CD4-positive, CD25-positive, alpha-beta regulatory T cell (primary cell): ENCODE measurements at places on chromosomes 11 and 22. TPM values are rescaled to one million over a fixed set of nuclear protein-coding genes. Genes with fewer than 3 reads are reported as not detected.

AGBL2 gene
- polyA plus RNA-seq, result 0.96 TPM

- H3K27me3 ChIP-seq, result no peaks in the 10 kb centered on the region
- H3K36me3 ChIP-seq, result peaks cover 55% of the 10 kb centered on the region
- H3K27ac ChIP-seq, result no peak overlapping the region
Observed at GRCh38 chr11:10528121-10528520, 12.9 kb downstream of the RNF141 start.

F2 gene
- polyA plus RNA-seq, result not detected

DNA sequence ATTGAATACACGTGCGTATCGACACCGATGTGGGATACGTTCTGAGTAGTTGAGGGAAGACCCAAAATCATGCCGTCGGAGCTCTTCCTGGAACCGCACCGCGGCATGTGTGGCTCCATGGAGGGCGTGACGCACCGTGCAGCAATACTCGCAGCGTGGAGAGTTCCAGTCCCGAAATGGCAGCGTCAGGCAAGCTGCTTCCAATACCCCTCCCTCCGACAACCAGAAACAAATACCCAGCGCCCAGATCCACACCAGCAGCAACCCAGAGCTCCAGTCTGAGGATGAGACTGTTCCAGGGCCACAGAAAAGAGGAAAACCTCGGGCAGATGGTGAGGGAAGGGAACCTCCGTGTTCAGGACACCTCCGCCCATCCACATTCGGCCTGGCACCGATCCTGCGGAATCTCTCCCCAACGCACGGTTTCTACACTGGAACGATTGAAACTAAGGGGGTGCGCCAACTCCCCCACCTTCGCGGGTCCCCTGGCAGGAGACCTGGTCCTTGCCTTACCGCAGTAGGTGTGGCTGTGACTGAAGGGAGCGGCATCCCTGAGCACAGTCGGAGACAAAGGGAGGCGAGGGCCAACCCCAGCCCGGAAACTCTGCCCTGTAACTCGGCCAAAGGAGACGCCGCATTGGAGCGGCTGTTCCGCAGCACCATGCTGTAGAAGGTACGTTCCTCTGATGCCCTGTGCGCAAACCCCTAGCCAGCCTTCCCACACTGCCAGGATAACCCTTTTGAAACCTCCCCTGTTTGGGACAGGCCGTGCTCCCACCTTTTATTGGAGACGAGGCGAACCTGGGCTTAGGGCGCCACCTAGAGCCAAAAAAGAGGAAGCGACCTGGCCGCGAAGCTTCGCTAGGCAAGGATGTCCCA is 28.2 kb downstream of the DBX1 start:
- H3K4me1 ChIP-seq, result peaks cover 7% of the 10 kb centered on the region
- no peak overlapping the region for H3K27ac ChIP-seq
- H3K4me3 ChIP-seq, result peak overlapping the region; percentile 10
- H3K36me3 ChIP-seq, result no peaks in the 10 kb centered on the region

PATL1 gene
- polyA plus RNA-seq, result 5.8 TPM

DNA sequence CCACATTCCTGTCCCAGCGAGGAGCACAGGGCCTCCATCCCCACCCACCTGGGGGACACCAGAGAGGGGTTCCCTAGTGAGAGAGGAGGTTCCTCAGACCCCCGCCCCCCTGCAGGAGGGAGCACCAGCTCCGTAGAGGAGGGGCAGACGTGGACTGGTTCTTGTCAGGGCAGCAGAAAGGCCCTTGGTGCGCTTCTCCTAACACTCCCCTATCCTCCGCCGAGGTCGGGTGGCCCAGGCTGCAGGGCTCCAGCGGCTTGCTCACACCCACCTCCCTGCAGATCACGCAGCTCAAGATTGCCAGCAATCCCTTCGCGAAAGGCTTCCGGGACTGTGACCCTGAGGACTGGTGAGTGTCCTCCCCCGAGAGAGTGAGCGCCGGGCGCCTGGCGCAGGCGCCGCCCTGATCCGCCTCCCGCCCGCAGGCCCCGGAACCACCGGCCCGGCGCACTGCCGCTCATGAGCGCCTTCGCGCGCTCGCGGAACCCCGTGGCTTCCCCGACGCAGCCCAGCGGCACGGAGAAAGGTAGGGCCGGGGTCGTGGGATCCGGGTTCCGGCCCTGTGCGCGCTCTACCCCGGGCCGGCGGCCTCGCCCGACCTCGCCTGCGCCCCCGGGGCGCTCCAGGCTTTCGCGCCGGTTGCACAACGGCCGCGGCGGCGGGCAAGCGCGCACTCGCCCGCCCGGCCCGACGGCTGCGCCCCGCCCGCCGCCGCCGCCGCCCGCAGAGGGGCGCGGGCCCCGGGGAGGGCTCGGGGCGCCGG is 5.1 kb downstream of the TBX1 start:
- DNase-seq, result peak; percentile 28
- H3K27me3 ChIP-seq, result peaks cover 8% of the 10 kb centered on the region
- H3K4me3 ChIP-seq, result no peak overlapping the region

KLHDC7B gene
- 9.5 TPM for polyA plus RNA-seq

DNA sequence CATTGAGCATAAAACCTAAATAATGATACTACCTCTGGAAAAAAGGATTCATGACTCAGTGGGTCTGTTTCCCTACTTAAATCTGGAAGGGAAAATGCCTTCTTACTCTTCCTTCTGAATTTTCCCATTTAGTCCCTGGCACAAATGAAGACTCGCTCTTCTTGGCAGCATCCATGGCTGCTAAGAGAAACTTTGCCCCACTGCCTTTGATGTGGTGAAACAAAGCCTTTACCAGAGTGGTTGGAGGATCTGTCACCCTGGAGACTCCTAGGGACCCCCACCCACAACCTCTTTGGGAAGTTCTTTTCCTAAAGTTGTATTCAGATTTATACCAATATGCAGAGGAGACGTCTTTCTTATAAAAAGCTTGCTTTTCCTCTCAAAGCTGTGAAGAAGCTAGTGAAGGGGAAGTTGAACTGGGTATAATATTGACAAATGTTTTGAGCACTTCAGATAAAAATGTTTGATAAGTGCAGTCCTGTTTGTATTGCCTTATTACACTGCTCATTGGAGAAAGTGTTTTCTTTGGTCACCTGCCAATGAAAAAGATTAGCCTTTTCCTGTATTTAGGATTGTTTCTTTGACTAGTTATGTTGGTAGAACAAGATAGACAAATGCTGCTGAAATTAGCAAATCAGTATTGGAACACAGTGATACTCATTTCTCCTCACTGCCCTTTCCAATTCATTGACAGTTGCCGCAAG is 77.3 kb downstream of the ARFGAP2 start:
- H3K36me3 ChIP-seq, result no peaks in the 10 kb centered on the region
- H3K4me3 ChIP-seq, result no peak overlapping the region
- no peaks in the 10 kb centered on the region for H3K27me3 ChIP-seq
- no peaks in the 10 kb centered on the region for H3K4me1 ChIP-seq
- no peak for DNase-seq
- no peak overlapping the region for H3K27ac ChIP-seq

- no peaks in the 10 kb centered on the region for H3K36me3 ChIP-seq
- no peak for DNase-seq
- no peaks in the 10 kb centered on the region for H3K27me3 ChIP-seq
- no peak overlapping the region for H3K4me3 ChIP-seq
Observed at GRCh38 chr22:21044931-21045584, 688 bp upstream of the LRRC74B start.

DNA sequence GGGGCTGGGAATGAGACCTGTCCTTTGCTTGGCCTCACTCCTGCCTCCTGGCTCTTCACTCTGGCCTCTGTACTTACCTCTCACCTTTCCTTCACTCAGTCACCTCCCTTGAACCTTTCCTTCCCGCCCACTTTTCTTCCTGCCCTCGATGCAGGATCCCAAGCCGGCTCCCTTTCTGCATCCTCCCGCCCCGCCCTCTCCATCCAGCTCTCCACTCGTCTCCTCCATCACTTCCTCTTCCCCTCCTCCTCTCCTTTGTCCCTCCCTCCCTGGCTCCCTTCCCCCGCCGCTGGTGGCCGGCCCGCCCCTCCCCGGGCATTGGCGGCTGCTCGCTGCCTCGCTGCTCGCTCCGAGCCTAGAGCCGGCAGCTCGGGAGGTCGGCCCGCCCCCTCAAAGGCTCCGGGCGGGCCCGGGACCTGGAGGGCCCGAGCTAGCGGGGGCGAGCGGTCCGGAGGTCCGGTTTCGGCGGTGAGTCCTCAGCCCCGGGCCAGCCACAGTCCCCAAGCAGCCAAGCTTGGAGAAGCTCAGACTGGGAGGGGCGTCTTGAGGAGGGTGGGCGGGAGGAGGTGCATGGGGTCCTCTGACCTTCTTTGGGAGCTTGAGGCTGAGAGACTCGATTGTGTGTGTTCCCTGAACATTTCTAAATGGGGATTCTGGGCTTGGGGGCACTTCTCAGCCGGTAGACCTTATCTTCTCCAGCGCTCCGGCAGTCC is 13.8 kb downstream of the PHLDB1 start:
- DNase-seq, result no peak
- no peak overlapping the region for H3K27ac ChIP-seq
- H3K4me1 ChIP-seq, result peaks cover 10% of the 10 kb centered on the region
- peaks cover 7% of the 10 kb centered on the region for H3K27me3 ChIP-seq
- no peaks in the 10 kb centered on the region for H3K36me3 ChIP-seq
- no peak overlapping the region for H3K4me3 ChIP-seq

DNA sequence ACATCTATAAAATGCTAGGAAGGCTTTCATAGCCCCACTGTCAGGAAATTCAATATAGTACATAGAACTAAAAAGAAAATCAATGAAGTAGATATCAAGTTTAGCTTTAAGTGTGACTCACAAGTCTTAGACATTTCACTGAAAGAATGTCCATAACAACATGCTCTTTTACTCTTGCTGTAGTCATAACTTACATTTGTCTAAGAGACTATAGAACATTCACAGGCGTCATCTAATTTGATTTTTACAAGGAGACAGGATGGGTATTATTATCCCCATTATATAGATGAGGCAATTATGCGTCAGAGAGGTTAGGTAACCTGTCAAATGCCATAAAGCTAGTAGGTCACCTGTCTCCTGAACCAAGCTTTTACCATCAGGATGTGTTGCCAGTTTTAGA is 36.9 kb downstream of the BDNF start:
- no peaks in the 10 kb centered on the region for H3K4me1 ChIP-seq
- DNase-seq, result no peak
- no peaks in the 10 kb centered on the region for H3K27me3 ChIP-seq
- H3K4me3 ChIP-seq, result no peak overlapping the region
- H3K27ac ChIP-seq, result no peak overlapping the region

DNA sequence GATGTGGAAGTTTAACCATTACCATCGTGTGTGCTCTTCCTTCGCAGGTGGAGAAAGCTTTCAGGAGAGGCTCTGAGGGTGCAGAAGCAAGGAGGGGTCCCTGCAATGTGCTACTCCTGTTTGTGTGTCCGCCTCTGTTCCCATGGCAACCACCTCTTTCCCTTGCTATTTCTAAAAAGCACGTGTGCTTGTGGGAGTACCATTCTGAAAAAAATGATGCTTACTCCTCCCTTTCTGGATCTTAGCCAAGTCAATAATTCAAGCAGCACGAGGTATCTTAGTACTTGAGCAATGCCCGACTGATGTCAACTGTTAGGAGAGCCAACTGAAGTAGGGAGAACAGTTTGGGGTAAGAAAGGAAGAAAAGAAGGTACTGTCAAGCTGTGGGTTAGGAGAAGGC is 628.7 kb downstream of the NTM start:
- no peak overlapping the region for H3K4me3 ChIP-seq
- H3K27ac ChIP-seq, result no peak overlapping the region
- H3K4me1 ChIP-seq, result no peaks in the 10 kb centered on the region

- H3K27me3 ChIP-seq, result no peaks in the 10 kb centered on the region
- H3K27ac ChIP-seq, result no peak overlapping the region
- H3K36me3 ChIP-seq, result no peaks in the 10 kb centered on the region
- no peak for DNase-seq
- peaks cover 27% of the 10 kb centered on the region for H3K4me1 ChIP-seq
- no peak overlapping the region for H3K4me3 ChIP-seq
Observed at GRCh38 chr22:20015971-20016733, 471 bp downstream of the ARVCF start.

GRCh38 chr11:118353084-118353710 is 6.2 kb upstream of the UBE4A start:
- H3K4me3 ChIP-seq, result no peak overlapping the region
- no peaks in the 10 kb centered on the region for H3K27me3 ChIP-seq
- peaks cover 53% of the 10 kb centered on the region for H3K36me3 ChIP-seq
- H3K27ac ChIP-seq, result peak overlapping the region; percentile 79
- peak; percentile 68 for DNase-seq

- no peak for DNase-seq
- peaks cover 11% of the 10 kb centered on the region for H3K4me1 ChIP-seq
- H3K4me3 ChIP-seq, result no peak overlapping the region
- H3K36me3 ChIP-seq, result no peaks in the 10 kb centered on the region
- no peak overlapping the region for H3K27ac ChIP-seq
Observed at GRCh38 chr11:120959189-120959588, 64.7 kb upstream of the TBCEL start.

- H3K4me3 ChIP-seq, result no peak overlapping the region
- no peak overlapping the region for H3K27ac ChIP-seq
- no peaks in the 10 kb centered on the region for H3K27me3 ChIP-seq
- DNase-seq, result no peak
- no peaks in the 10 kb centered on the region for H3K4me1 ChIP-seq
Observed at GRCh38 chr11:37107415-37107814, 509.4 kb upstream of the RAG2 start.
